ENCODE measurements at places on chromosomes 7 and 10. TPM values are rescaled to one million over a fixed set of nuclear protein-coding genes. Genes with fewer than 3 reads are reported as not detected.

DNA sequence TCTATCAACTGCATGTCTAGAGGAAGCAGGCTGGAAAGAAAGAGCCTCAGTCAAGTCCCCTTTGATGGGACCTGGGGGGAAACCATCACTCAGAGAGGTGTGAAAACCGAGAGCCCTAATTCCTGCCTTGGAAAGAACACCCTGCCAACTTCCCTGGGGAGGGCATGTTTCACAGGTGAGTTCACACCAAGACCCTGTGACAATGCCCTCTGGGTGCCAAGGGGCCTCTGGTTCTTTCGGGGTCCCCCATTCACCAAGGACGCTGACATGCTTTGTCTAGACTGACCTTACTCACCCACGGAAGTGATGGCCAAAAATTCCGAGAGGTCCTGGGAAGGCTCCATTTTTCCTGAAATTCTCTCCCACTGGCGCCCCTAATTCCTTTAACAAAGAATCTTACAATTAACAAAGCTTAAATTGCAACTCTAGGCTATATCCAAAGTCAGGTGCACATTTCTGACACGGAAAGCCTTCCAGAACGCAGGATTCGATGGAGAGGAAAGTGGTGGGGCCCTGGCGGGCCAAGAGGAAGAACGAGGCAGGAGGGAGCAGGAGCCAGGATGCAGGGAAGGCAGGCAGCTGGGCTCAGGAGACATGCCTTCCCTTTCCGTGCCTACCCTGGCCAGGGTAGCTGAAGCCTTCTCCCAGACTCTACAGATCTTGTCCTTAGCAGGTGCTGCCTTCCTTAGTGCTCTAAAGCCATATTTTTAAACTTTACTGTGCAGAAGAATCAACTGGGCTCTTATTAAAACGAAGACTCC is 23.7 kb downstream of the VSTM4 start:
- no peak for DNase-seq

- no peak for DNase-seq
Observed at GRCh38 chr10:106705681-106706100, 458.8 kb downstream of the SORCS1 start.

- peak; percentile 94 for DNase-seq
Observed at GRCh38 chr10:94402204-94402842, at the start of gene TBC1D12. TSS of gene TBC1D12 (plus strand) at chr10:94402541. CDS start at chr10:94402614, 73 bp downstream.

DNA sequence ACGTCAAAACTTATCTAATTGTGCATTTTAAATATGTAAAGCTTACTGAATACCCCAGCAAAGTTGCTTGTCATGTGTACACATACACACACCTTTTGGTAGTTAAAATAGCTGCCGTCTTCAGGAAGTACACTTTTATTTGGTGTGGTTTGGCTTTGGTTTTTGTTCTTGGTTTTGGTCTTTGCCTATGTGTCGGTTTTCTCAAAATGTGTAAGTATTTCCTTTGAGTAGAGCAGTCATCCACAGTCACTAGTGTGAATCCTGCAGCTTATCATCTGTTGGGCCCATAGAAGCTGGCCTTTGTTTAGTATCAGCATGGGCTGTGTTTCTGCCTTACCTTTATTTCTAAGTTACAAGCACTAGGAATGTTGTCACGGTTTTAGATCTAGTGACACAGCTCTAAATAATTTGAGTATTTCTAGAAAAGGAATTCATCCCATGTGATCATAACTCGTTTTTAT is 35.3 kb downstream of the NET1 start:
- DNase-seq, result no peak

GRCh38 chr7:157990881-157991250 is 596.8 kb downstream of the PTPRN2 start:
- no peak for DNase-seq

DNA sequence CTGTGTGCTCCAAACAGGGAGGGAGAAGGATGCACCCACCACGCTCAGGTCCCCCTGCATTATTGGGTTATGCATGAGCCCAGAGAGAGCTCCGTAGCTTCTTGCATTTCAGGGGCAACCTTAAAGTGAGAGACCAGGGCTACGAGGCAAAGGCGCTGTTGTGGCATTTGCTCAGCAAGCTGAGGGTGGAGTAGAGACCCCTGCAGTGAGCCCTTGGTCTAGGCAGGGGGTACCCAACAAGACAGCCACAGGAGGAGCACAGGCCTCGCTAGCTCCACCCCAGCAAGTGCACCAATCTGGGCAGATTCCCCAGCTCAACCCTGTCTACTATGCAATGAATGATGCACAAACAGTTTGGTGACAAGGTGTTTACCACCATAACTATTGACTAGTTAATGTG is 198.4 kb downstream of the CALN1 start:
- no peak for DNase-seq

GRCh38 chr7:151599401-151600227 is 79.9 kb upstream of the RHEB start:
- peak; percentile 95 for DNase-seq

- no peak for DNase-seq
Observed at GRCh38 chr10:35819736-35820135, 177.6 kb upstream of the FZD8 start.

GRCh38 chr10:89242345-89242684 is 9.3 kb downstream of the LIPA start:
- DNase-seq, result no peak

DNA sequence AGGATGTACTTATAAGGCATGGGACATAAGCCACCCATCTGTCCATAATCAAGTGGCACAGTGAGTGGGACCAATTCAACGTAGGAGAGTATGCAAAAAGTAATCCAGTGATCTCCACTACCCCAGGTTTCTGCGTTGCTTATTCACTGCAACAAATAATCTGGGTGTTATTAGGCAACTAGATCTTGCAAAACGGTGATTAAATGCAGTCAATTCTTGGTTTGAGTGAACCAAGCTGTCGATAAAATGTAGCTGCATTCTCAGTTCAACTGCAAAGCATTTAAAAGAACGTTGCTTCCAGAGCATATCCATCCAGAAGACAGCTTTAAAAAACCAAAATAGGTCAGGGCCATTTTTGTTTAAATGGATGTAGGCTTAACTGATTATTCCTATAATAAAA is 5.0 kb downstream of the LSMEM1 start:
- DNase-seq, result no peak

DNA sequence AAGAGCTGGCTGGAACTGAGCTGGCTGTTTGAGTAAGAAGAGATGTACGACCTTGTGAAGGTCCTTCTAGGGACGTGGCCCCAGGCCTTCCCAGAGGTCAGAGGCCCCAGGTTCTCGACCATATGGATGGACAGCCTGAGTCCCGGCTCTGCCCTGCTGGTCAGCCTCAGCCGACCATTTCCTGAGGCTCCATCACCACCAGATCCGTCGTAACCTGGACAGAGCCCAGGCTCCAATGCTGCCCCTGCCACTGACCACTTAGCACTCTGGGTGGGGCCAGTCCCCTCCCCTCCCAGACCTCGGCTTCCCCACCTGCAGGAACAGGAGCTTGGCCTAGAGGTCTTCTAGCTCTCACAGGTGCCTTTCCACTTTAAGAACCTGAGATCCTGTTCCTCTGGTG is 10.6 kb upstream of the INMT start:
- DNase-seq, result no peak

DNA sequence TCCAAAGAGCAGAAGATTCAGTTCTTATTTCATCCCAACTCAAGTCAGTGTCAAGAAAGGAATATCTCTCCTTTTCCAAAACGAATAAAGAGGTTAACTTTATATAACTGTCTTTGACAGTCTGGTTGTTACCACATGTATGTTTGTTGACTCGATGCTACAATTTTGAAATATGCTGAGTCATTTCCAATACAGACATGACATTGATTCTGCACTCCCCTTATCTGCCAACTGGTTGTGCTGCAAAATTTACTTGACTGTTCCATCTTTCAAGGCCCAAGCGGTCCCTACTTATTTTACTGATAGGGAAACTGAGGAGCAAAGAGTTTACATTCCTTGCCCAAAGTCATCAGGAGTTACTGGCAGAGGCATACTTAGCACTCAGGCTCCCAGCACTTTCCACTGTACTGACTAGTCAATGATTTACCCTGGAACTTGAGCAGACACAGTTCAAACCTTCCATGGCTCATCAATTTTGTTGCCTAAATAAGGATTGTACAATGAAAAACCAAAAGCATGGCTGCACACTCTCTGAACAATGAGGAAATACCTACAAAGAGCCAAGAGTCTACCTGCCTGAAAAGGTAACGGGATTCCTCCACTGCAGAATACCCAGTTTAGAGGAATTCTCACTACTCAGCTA is 52.8 kb downstream of the ABLIM1 start:
- DNase-seq, result no peak

- DNase-seq, result no peak
Observed at GRCh38 chr10:122658356-122659049, 41.1 kb downstream of the C10orf120 start.

- DNase-seq, result no peak
Observed at GRCh38 chr7:87552351-87552900, 48.3 kb downstream of the ABCB1 start.

- DNase-seq, result no peak
Observed at GRCh38 chr7:126589068-126589684, 663.6 kb downstream of the GRM8 start.

- no peak for DNase-seq
Observed at GRCh38 chr10:113493882-113494301, 59.0 kb upstream of the HABP2 start.

- no peak for DNase-seq
Observed at GRCh38 chr7:16721541-16721940, 32.0 kb upstream of the TSPAN13 start.

- peak; percentile 29 for DNase-seq
Observed at GRCh38 chr7:102193806-102194205, 92.9 kb upstream of the SH2B2 start.

DNA sequence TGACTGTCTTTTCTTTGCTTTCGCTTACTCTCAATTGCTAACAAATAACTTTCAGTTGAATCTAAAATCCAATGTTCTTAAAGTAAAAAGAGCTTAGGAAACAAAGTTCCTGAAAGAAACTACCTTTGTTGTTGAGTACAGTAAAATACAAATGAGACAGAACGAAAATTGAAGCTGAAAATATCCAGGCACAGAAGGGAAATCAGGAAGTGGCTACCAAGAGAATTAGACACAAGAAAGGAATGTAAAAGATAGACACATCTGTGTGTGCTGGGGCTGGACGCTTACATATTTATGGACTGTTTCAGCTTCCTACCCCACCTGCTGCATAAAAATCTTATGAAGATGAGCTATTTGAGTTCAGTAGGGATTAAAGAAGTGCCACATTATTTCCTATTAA is 161.7 kb upstream of the PLXDC2 start:
- DNase-seq, result peak; percentile 7

DNA sequence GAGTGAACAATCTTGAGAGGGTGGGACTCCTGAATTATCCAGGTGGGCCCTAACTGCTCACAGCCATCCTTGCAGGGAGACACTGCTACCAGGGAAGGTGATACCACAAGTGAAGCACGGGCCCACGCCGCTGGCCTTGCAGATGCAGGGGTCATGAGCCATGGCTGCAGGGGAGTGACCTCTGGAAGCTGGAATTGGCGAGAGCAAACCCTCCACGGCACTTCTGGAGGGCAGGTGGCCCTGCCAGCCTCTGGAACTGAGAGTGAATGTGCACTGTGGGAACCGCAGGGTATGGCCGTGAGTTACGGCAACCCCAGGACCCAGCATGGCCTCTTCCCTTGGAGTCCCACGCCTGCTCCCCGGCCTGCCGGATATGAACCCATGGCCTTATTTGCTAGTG is 37.5 kb downstream of the STK32C start:
- DNase-seq, result no peak

DNA sequence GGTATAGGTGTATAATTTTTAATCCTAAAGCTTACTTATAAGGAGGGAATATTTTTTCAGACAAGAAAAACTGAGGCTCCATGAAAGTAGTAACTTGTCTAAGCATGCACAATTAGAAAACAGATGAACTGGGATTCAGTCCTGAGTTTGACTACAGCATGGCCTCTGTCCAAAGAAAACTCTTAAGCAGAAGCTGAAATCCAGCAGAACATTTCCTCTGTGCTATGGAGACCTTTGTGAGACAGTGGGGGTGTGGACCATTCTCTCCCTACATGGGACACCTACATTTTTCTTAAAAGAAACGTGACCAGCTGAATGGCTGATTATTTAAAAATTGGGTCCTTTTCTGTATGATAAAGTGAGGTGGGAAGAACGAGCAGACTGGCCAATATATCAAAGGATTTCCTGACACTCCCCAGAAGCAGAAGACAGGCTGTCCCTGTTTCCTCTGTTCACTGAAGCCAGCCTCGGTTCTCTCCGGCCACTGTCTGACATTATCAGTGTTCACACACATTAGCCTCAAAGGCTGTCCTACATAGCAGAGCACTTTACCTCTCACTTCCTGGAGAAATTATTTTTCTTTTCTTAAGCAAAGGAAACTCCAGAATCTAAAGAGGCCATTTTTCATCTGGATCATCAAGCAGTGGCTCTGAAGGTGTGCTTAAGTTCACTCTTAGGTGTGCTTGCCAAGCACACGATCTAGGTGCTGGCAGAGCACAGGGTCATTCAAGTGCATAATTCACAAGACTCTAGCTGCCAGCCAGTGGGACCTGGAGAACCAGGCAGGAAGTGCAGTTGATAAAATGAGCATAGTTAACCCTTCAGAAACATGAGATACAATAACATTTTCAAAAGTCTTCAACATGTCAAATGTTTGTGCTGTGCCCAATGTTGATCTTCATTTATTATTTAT is 40.4 kb upstream of the KIAA1217 start:
- no peak for DNase-seq

DNA sequence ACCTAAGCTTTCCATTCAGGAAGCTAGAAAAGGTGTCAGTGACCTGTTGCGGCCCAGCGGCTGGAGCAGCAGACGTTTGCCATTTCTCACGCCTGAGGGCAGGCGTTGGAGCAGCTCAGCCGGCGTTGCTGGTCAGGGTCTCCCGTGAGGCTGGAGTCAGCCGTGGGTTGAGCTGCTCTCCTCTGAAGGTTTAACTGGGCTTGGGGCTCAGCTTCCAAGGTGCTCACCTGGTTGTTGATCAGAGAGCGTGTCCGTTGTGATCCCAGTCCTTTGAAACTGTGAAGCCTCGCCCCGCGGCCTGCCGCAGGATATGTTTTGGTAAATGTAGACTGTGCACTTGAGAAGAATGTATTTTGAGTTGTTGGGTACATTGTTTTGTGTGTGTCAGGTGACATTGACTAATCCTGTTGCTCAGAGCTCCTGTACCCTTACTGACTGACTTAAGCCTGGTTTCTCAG is 20.6 kb upstream of the PWWP2B start:
- DNase-seq, result no peak

The GRID2IP gene
- 0.09 TPM for total RNA-seq

The ADCYAP1R1 gene
- 0.17 TPM for total RNA-seq

The IL6 gene
- total RNA-seq, result 77.6 TPM

The C7orf33 gene
- total RNA-seq, result not detected

The MORN4 gene
- 1.6 TPM for total RNA-seq

The LLCFC1 gene
- not detected for total RNA-seq

The NRAP gene
- not detected for total RNA-seq

The JAZF1 gene
- total RNA-seq, result 6.9 TPM

The TUBB8 gene
- total RNA-seq, result not detected

The ARID5B gene
- 5.0 TPM for total RNA-seq

The ZNF777 gene
- 11.4 TPM for total RNA-seq

The TMEM184A gene
- 1.7 TPM for total RNA-seq

The TMEM139 gene
- total RNA-seq, result not detected

The MALRD1 gene
- not detected for total RNA-seq

The LYZL1 gene
- not detected for total RNA-seq

The NUTM2E gene
- under 0.01 TPM for total RNA-seq

The CRPPA gene
- total RNA-seq, result 0.11 TPM

The ZNF365 gene
- 2.4 TPM for total RNA-seq
